ENCODE measurements at places on chromosomes 16 and 17. TPM values are rescaled to one million over a fixed set of nuclear protein-coding genes. Genes with fewer than 3 reads are reported as not detected.

The SEZ6L2 gene
- 1.1 TPM for total RNA-seq

The C16orf96 gene
- total RNA-seq, result 0.53 TPM

The STAC2 gene
- total RNA-seq, result 0.04 TPM

The CHMP6 gene
- total RNA-seq, result 7.8 TPM

The DNAAF8 gene
- total RNA-seq, result 0.66 TPM

The FOXN1 gene
- not detected for total RNA-seq

The ITGB4 gene
- total RNA-seq, result 1.6 TPM

The CDH1 gene
- 1.0 TPM for total RNA-seq

The MPV17L gene
- total RNA-seq, result 4.3 TPM

The KRT31 gene
- 3.3 TPM for total RNA-seq

The OR3A3 gene
- not detected for total RNA-seq

The OTOP2 gene
- not detected for total RNA-seq

The FOXJ1 gene
- 0.09 TPM for total RNA-seq

The SLC16A11 gene
- 0.04 TPM for total RNA-seq
